ENCODE measurements at places on chromosomes 3 and 15. TPM values are rescaled to one million over a fixed set of nuclear protein-coding genes. Genes with fewer than 3 reads are reported as not detected.

Gene TUSC2
- 38.6 TPM for total RNA-seq

Gene P4HTM
- 2.2 TPM for total RNA-seq

Gene TRPM1
- not detected for total RNA-seq

Gene GPR62
- not detected for total RNA-seq

Gene ENTPD3
- total RNA-seq, result 12.2 TPM

Gene UBXN7
- 5.4 TPM for total RNA-seq

Gene IGF2BP2
- total RNA-seq, result 116 TPM

Gene IL17RD
- total RNA-seq, result 1.1 TPM

Gene PTH1R
- not detected for total RNA-seq

Gene GPX1
- 536 TPM for total RNA-seq

Gene LRRK1
- 8.0 TPM for total RNA-seq

Gene C3orf70
- not detected for total RNA-seq

Gene PODXL2
- 2.4 TPM for total RNA-seq

Gene STRIT1
- not detected for total RNA-seq

Gene ITIH1
- total RNA-seq, result not detected

Gene STX19
- not detected for total RNA-seq

Gene ECE2
- not detected for total RNA-seq

Gene NR1I2
- total RNA-seq, result 0.08 TPM

Gene CSK
- 31.6 TPM for total RNA-seq

Measured in hair follicular keratinocyte (primary cell).